ENCODE measurements at places on chromosomes 12 and 14. TPM values are rescaled to one million over a fixed set of nuclear protein-coding genes. Genes with fewer than 3 reads are reported as not detected.
A peak's percentile ranks its signal among the peaks of the same experiment; 100 is the strongest.

GRCh38 chr14:61109288-61109687, 128.2 kb downstream of the SLC38A6 start:
- DNase-seq = no peak

DNA sequence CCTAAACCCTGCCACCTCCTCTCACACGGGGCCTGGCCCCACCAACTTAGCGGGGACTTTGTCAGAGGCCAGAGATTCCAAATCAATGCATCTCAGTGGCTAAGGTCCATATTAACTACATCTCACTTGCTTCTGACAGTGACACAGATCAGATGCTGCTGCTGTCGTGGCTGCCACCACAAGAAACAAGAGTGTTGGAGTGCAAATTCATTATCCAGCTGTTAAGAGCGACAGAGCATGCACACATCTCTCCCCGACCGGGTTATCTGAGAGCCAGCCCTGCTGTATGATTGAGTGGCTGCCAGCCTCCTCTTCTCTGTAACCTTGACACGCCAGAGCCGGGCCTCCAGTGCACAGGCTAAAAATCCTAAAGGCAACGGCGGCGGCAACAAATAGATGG, 40.2 kb downstream of the SPRING1 start:
- no peak for DNase-seq

DNA sequence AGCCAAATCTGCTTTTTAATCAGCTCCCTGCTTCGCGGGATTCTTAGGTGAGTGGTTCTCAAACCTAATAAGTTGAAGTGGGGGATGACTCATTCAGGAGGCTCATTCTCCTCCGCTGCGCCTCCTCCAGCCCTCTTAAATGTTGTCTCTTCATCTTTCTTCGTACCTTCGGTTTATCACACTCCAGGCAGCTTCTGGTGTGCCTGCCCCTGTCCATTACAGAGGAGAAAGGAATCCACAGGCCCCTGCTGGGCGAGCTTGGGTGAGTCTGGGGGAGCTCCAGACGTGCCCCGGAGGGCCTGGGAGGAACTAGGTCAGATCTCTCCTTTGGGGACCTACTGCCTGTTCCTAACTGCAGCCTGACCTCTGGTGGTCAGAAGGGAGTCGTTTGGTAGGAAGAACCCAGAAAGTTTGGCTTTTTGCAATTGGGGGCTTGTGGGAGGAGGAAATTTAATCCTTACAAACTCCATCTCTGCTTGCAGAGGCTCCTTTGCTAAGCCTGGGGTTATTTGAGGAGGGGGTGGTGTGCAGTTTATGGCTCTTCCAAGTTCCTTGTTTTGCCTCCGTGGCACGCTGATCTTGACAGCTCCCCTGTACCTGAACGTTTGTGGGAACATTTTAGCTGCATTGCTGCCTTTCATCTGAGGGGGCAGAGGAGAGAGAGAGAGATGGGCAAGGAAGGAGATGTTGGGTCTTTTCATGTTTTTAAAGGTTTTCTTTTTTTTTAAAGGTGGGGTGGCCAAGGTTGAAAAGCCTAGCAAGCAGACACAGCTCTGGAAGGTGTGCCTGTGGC, 84.1 kb upstream of the GNG2 start:
- DNase-seq = peak; percentile 32

DNA sequence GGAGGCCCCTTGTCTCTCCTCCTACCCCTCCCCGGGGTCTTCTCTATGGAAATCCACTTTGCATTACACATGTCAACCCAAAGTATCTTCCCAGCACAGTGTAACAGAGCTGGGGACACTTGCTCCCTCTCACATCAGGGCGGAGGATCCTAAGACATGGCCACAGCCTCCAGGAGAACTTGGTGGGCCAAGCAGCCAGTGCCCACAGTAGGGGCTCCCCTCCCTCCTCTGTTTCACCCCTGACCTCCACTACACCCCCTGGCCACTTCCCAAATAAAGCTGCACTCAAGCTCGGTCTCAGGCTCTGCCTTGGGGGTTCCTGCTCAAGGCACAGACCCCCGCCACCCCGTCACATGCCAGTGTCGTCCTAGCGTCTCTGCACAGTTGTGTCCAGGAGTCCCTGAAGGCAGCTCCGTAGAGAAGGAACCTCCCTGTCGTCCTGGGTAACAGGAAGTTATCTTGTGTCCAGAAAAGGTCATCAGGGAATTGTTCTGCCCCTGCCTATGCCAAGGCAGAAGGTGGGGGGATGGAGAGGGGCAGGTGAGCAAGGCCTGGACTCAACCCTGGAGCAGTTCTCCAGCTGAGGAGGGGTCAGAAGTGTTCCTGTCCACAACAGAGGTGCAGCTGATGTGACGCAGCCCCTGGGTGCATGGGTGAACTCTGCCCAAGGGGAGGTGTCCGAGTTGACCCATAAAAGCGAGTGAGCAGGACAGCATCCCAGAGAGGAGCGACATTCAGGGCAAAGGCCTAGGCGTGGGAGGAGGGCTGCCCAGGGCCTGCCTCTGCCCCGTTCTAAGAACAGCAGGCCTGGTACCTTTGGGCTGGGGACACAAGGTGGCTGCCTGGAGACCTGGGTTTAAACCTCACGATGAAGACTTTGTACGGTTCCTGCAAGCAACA, 25.5 kb downstream of the DIO3 start:
- no peak for DNase-seq

- DNase-seq = no peak
These were observed 64.8 kb upstream of the PLEKHG3 start for GRCh38 chr14:64639340-64639821.

DNA sequence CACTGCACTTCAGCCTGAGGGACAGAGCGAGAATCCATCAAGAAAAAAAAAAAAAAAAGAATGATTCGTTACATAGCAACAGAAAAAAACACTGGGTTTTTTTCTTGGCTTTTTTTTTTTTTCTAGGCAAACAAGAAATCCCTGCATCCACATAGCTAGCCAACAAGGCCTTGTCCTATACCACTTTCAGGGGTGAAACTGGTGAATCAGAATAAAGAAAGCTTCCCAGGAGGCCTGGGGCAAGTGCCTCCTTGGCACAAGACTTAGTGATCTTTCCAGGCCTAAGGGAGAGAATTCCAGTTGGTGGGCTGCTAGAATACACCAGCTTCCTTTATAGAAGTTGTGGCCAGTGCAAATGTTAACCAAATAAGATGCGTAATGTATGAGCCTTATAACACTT, 90.0 kb downstream of the VCPKMT start:
- no peak for DNase-seq

- DNase-seq = no peak
These were observed 72.8 kb upstream of the ZDHHC17 start for GRCh38 chr12:76690921-76691700.

DNA sequence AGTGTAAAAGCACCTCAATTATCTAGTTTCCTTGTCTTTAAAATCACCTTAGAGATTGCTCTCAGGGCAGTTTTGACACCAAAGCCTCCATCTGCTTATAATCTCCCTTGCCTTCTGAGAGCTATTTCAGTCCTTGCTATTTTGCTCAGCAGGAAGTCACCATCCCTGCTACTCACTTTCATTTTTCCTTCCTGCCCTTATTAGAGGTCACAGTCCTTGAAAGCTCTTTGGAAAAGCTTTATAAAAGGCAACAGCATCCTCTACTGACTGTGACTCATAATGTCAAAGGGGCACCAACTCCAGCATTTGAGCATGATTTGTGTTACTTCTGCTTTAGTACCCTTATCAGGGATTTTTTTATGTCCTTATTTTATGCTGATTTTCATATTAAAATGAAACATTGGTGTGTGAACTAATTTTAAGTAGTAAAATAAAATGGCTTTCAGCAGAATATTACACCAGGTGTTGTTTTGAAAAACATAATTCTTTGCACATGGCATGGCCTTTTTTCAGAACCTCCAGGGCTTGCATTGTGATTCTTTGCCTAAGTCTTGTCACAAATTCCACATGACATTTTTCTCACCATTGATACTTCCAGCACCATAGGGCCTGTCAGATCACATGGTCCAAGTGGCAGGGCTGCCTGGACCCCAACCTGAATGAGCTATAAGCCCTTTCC, 213.0 kb downstream of the ADAMTS20 start:
- no peak for DNase-seq

- DNase-seq = peak; percentile 63
These were observed 1.0 kb downstream of the ITFG2 start for GRCh38 chr12:2813214-2814185.

DNA sequence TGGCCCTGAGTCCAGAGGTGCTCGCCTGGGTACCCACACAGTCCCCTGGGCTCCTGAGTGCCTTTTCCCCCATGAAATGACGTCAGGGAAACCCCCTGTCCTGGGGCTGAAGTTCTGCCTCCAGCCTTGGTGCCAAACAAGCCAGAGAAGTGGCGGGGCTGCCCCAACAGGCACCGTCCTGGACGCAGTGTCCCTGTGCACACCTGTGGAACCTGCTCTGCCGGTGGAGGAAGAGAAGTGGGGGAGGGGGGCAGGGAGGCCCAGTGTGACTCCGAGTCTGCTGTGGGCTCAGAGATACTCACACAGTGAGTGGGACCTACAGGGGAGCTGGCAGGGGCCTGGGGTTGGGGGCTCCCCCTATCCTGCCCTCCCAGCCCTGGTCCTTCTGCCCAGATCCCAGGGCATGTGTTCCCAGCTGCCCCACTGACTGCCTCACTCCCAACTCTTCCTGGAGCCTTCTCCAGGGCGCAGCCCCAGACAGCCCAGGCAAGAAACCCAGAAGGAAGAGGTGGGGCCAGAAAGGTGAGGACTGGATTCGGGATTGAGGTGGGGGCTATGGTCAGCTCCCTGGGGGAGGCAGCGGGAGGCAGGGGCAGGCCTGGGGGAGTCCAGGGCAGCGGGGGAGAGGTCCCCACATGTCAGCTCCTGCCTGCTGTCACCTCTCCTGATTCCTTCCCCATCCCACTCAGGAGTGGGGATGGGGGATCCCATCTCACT, 24.7 kb downstream of the CCDC85C start:
- no peak for DNase-seq

- DNase-seq = no peak
These were observed 1.2 kb downstream of the SOCS2 start for GRCh38 chr12:93573552-93574223.

GRCh38 chr14:92937051-92937937, 14.3 kb downstream of the CHGA start:
- DNase-seq = no peak

GRCh38 chr12:56874821-56875220, 59.4 kb downstream of the SDR9C7 start:
- DNase-seq = no peak

DNA sequence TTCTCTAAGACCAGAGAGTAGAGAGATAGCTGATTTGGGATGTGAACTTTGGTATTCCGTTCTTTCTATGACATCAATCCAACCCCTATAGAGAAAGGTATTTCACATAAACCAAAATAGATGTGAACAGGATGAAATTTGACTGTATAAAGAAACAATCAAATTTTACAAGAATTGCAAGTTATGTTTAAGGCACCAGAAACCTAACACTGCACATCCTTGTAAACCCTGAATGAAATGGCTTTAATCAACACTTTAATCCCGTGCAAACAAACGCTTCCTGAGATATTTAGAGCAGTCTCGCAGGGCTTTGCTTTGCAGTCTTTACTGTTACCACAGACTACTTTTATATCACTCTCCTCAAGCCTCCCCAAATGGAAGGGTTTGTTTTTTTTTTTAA, 125.1 kb downstream of the APAF1 start:
- DNase-seq = no peak

- DNase-seq = no peak
These were observed 124.0 kb downstream of the DYRK2 start for GRCh38 chr12:67772267-67773169.

Gene CFAP54
- 0.75 TPM for total RNA-seq

Gene ZFHX2
- total RNA-seq = 1.8 TPM

Gene SLC39A2
- not detected for total RNA-seq

Gene COCH
- total RNA-seq = 0.38 TPM

Measured in activated CD4-positive, alpha-beta memory T cell treated with anti-CD3 and anti-CD28 coated beads, Interleukin-2, amount 10 ng/mL, durations not matched to agents 7 days and 5 days (primary cell).